ENCODE measurements at places on chromosomes 16 and 17. TPM values are rescaled to one million over a fixed set of nuclear protein-coding genes. Genes with fewer than 3 reads are reported as not detected.

The EIF4A3 gene
- 79.8 TPM for total RNA-seq

The C17orf107 gene
- total RNA-seq: 1.0 TPM

The TMEM92 gene
- not detected for total RNA-seq

The HS3ST3B1 gene
- total RNA-seq: 3.9 TPM

All from thyroid gland (tissue), 4 donors.